ENCODE measurements at places on chromosomes 5 and 9.

DNA sequence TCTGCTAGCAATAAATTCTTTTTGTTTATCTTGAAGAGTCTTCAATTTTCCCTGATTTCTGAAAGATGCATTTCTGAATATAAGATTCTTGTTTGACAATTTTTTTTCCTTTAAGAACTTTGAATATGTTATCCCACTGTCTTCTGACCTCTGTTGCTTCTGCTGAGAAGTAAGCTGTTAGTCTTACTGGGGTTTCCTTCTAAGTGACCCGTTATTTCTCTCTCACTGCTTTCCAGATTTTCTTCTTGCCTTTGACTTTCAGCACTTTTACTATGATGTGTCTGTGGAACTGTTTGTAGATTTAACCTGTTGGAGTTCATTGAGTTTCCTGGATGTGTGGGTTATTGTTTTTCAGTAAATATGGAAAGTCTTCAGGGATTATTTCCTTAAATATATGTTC is 205.3 kb upstream of the NFIL3 start:
- DNase-seq = no peak

GRCh38 chr5:7856855-7857254 is 5.9 kb upstream of the CFAP90 start:
- peak; percentile 55 for DNase-seq

DNA sequence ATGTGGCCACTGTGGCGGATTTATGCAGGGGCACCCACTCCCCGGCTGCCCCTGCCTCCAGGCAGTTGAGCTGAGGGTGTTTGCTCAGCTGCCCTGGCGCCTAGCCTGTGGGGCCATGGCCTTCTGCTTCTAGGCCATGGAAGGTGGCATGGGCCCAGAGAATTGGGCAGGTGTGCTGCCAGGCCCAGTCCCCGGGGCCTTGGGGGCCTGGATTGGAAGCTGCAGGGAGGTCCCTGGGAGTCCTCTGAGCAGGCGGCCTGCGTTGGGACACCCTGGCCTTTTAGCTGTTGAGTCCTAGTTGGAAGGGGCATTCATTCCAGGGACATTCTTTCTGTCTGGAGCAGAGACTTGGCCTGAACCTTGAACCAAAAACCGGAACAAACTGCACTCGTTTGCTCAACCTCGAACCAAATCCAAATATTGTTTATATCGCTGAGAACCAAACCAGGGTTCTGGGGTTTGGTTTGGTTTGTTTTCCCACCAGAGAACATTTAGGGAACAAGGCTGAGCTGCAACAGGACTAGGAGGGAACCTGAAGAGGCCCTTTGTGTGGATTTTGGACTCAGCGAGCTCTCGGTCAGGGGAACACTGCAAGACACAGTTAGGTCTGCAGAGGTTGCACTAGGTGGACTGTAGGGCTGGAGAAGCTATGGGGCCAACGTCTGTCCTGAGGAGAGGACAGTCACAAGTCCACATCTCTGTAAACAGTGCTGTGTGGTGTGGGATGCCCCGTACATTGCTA is 116.8 kb downstream of the BOD1 start:
- no peak for DNase-seq

GRCh38 chr5:116696366-116696765 is 121.7 kb upstream of the SEMA6A start:
- no peak for DNase-seq

DNA sequence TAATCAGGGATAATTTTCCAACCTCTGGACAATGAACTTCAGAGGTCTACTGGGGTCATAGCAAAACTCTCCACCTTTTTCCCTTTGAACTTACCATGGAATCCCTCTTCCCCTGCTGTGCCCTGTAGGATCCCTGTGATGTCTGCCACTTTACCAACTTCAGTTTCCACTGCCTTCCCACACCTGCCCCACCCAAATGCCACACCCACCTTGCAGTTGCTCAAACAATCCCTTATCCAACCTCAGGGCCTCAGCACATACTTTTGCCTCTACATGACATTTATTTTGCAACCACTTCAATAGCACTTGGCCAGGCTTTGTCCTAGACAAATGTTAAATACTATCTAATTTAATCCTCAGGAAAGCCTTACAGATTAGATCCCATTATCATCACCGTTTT is 463.7 kb upstream of the WWC1 start:
- no peak for DNase-seq

GRCh38 chr5:387491-388265 is 55.3 kb upstream of the EXOC3 start:
- DNase-seq = no peak

GRCh38 chr5:146342882-146343865 is 4.5 kb downstream of the POU4F3 start:
- no peak for DNase-seq

DNA sequence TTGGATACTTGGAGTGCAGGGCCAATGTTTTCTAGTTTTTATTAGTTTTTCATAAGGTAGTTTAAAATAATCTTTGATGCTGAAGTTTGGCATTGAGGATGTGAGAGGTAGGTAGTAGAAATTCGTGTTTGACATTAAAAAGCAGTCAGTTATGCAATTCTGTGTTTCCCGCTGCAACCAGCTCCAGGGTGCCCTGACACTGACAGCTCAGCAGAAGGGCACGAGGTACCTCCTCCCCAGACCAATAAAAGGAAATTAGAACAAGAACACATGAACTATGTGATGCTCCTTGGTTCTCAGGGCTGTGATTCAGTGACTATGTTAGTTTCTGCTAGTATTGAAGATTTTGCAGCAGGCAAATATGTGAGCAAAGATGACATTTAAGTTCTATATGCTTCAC is 40.2 kb downstream of the NSUN2 start:
- DNase-seq = no peak
